Stimulated activated CD8-positive, alpha-beta memory T cell treated with anti-CD3 and anti-CD28 coated beads, Interleukin-7, amount 100 ng/mL, for 1 hour (primary cell): ENCODE measurements at places on chromosomes 16 and 17.

GRCh38 chr16:57866529-57866918 lies 64.2 kb upstream of the KIFC3 start:
- DNase-seq, result no peak

DNA sequence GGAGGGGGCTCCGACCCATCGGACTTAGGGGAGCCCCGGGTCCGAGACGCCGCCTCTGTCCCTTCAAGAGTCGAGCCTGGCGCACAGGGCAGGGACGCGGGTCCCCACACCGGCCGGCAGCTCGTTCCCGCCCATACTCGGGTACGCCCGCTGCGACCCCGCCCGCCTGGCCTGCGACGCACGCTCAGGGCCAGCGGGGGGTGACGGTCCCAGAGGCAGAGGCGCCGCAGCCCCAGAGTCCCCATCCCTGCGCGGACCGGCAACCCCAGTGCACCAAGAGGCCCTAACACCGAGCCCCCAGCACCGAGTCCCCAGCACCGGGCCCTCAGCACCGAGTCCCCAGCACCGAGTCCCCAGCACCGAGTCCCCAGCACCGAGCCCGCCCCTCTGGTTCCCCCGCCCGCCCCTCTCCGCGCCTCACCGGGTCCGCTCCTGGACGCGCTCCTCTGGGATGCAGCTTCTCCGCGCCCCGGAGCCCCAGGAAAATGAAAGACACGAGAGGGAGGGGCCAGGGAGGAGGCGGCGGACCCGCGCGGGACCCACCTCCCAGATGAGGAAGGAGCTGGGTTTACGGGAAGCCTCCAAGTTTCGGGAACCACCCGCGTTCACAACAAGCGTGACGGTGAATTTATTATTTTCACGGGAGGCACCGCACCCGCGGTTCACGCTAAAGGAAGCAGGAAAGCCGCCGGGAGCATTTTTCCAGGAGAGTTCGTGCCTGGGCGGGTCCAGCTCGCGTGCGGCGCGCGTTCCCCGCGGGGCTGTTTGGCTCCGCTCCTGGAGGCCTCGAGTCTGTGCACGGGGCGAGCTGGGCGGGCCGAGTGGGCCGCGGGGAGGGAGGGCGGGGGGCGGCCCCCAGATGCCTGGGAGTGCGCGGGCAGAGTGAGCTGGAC lies at the start of gene SECTM1:
TSS of gene SECTM1 (minus strand) at position 488 of the 893 bp plus-strand sequence. CDS start 6,526 bp downstream, outside the sequence.
- no peak for DNase-seq

GRCh38 chr17:5211458-5211857 lies 19.8 kb upstream of the ZNF594 start:
- DNase-seq, result no peak

DNA sequence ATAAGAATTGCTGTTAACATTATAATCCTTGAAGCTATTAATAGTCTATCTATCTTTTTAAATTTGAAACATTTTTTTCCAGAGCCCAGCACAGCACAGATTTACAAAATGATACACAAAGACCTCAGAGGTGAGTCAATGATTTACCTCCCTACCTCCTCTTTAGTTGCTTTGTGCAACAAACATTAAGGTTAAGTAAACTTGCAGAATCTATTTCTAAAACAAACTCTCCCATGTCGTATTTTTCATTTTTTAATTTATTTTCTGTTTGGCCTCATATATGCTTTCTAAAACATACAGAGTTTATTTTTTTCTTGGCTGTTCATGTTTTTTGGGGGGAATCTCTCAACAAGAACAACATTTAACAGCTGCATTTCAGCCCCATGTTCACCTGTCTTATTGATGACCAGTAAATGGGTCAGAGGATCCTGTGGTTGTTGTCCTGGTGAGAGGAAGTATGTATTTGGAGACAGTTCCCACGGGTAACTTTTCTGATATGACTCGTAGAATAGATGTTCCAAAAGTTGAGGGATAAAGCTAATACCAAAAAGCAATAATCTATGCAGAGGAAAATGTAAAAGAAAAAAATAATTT lies 42.6 kb downstream of the ABCA9 start:
- no peak for DNase-seq

DNA sequence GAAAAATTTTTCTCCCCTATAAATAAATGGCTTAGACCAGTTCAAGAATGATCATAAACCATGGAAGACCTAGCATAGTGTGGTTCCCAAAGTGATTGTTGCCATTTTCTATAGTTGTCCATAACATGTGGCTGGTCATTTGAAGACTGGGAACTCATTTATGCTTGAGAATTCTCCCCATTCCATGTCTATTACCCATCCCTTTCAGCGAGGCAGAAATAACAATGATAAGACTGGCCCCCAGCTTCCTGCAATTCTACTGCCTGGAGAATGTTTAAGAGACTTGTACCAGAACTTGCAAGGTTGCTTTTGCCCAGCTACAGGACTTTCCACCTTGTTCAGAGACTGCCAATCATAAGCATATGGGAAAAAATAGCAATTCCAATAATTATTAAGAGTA lies 146.5 kb upstream of the CDH11 start:
- DNase-seq, result no peak
